Hypothalamus (tissue), 51 donors: ENCODE measurements at places on chromosomes 11 and 22.

- no peak for DNase-seq
These were observed 10.4 kb downstream of the TNKS1BP1 start for GRCh38 chr11:57314221-57314973.

DNA sequence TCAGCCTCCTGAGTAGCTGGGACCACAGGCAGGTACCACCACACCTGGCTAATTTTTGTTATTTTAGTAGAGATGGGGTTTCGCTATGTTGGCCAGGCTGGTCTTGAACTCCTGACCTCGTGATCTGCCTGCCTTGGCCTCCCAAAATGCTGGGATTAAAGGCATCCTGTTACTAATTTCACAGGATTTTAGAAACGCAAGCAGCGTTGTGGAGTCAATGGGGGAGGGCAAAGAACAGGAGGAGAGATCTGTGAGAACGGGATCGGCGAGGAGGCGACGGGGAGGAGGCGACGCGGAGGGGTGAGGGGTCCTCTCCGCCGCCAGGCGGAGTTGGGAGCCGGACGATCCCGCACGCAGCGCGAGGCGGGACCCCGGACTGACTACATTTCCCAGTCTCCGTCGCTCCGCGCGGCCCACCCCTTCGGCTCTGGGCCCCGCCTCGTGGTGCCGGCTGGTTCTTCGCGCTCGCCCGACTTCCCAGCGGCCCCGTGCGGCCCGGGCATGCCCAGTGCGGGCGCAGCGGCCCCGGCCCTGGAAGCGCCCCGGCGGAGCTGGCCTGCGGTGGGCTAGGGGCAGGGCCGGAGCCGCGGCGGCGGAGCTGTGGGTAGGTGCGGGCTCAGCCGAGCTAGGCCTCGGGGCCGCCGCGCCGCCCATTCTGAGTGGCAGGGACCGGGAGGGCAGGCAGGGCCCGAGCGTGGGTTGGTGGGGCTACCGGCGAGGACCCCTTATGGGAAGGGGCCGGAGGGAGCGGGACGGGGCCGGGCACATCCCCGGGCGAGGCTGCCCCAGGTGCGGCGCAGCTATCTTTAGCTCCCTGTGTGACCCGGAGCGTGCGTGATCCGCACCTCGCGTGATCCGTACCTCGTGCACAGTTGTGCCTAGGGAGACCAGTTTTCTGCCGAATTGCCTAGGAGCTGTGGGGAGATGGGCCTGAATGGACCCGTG is at the start of gene EI24:
EI24 (plus strand) TSS at position 508 of the 945 bp plus-strand sequence. CDS start 3,051 bp downstream, outside the sequence.
- DNase-seq = peak; percentile 90

DNA sequence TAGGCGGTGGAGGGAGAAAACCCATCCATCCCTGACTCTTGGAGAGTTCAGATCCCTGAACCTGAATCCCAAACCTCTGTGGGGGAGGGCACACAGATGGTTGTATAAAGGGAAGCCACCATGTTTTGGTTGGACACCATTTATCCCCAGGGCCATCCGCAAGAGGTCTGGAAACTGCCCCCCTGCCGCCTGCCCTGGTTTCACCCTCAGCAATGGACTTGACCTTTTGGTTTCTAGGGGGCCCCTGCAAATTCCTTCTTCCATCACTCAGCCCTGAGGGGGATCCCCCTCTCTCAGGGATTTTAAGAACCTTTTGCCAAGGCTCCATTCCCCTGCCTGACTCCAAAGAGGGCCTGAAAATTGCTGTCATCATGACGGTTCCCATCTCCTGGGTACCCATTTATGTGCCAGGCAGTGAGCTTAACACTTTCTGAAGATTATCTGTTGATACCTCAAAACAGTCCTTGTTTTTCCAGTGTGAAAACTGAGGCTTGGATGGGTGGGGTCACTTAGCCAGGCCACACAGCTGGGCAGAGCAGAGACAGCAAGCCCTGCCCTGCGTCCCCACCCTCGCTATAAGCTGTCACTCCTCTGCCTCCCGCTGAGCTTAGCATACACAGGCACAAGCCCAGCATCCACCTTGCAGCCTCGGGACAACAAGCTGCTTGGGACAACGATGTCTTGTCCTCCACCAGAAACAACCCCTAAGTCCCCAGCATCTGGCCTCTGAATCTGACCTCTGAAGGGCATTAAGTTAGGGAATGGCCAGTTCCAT is 33.2 kb upstream of the CRYBB3 start:
- DNase-seq = no peak

GRCh38 chr11:15484398-15484797 is 369.7 kb downstream of the INSC start:
- no peak for DNase-seq
